Testis (tissue), 5 donors: ENCODE measurements at places on chromosomes 3 and 15. TPM values are rescaled to one million over a fixed set of nuclear protein-coding genes. Genes with fewer than 3 reads are reported as not detected.

GRCh38 chr3:166223120-166223519 lies 385.9 kb upstream of the BCHE start:
- no peak overlapping the region for H3K4me3 ChIP-seq
- no peaks in the 10 kb centered on the region for H3K4me1 ChIP-seq
- H3K27me3 ChIP-seq = no peaks in the 10 kb centered on the region
- H3K27ac ChIP-seq = no peak overlapping the region
- no peaks in the 10 kb centered on the region for H3K36me3 ChIP-seq
- no peak for DNase-seq

- no peak overlapping the region for H3K4me3 ChIP-seq
- no peaks in the 10 kb centered on the region for H3K36me3 ChIP-seq
- no peak for DNase-seq
- no peaks in the 10 kb centered on the region for H3K4me1 ChIP-seq
- H3K27me3 ChIP-seq = no peaks in the 10 kb centered on the region
These were observed 35.8 kb downstream of the SETD2 start for GRCh38 chr3:47128137-47128536.

- H3K27ac ChIP-seq = no peak overlapping the region
- no peak overlapping the region for H3K4me3 ChIP-seq
- no peak for DNase-seq
- no peaks in the 10 kb centered on the region for H3K4me1 ChIP-seq
These were observed 1187.1 kb upstream of the EPHA6 start for GRCh38 chr3:95627293-95627692.

- H3K27me3 ChIP-seq = no peaks in the 10 kb centered on the region
- peak overlapping the region; percentile 55 for H3K27ac ChIP-seq
- DNase-seq = peak; percentile 69
- peaks cover 10% of the 10 kb centered on the region for H3K4me1 ChIP-seq
- H3K4me3 ChIP-seq = peak overlapping the region; percentile 48
- H3K36me3 ChIP-seq = no peaks in the 10 kb centered on the region
These were observed 10.3 kb upstream of the KIF7 start for GRCh38 chr15:89665449-89666181.

The ALS2CL gene
- total RNA-seq = 5.4 TPM
